ENCODE measurements at places on chromosomes 6 and 20.

DNA sequence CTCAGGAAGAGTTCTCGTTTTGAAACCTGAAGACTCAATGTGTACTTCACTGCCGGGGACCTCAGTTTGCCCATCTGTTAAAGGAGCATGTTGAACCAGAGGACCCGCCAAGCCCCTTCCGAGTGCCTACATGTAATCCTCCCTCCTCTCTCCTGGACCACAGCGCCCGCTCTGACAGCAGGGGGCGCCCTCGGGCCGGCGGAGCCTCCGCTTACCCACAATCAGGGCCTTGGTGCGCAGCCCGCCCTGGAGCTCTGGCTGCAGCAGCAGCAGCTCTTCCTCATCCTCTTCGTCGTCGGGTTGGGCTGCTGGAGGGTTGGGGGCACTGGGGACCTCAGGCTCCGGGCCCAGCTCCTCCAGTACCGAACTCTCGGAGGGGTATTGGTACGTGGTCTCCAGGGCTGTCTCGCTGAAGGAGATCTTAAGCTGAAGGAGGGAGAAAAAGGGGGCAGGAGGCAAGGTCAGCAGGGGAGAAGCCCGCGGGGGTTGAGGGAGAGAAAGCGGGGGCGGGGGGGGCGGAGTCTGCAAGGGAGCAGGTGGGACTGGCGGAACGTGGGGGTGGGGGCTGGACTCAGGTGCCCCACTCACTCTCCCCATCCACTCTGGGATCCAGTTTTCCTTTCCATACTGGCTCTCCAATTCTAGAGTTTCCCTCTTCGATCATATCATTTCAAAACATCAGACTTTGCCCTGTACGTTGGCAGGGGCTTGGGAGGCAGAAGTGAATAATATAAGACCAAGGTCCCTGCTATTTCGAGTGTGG is 6.3 kb upstream of the DHX16 start:
- peaks cover 71% of the 10 kb centered on the region for H3K36me3 ChIP-seq
- H3K4me3 ChIP-seq: peak overlapping the region; percentile 96
- peaks cover 32% of the 10 kb centered on the region for H3K4me1 ChIP-seq
- DNase-seq: peak; percentile 86

DNA sequence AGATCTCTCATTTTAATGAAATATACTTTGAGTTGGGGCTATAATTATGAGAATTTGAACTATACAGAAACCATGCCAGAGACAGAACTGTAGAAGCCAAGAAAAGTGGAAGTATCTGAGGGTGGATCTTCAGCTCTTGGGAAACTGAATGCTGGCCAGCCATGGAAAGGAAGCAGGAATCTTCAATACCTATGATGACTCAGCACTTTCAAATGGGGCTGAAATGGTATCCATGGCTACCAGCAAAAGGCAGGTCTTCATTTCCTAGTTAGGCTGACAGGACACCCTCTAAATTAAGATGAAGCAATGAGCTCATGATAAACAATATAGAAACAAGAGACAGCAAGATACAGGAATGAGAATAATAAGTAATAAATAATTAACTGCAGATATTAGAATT is 171.3 kb downstream of the COL21A1 start:
- no peak overlapping the region for H3K27ac ChIP-seq
- no peak overlapping the region for H3K4me3 ChIP-seq
- no peaks in the 10 kb centered on the region for H3K27me3 ChIP-seq
- no peaks in the 10 kb centered on the region for H3K36me3 ChIP-seq
- no peaks in the 10 kb centered on the region for H3K4me1 ChIP-seq
- no peak for DNase-seq

DNA sequence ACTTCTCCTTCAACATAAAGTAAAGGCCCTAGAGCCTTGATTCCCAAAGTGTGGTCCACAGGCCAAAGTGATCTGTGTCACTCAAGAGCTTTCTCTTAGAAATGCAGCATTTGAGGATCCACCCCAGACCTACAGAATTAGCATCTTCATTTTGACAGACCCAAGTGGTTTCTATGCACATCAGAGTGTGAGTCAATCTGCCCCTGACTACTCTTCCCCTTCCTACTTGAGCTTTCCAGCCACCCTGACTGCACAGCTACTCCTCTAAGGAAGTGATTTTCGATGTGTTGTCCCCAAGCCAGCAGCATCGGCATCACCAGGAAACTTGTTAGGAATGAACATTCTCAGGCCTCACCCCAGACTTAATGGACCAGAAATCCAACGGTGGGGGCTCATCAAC is 2.6 kb downstream of the MEP1A start:
- no peaks in the 10 kb centered on the region for H3K4me1 ChIP-seq
- H3K4me3 ChIP-seq: no peak overlapping the region
- no peak overlapping the region for H3K27ac ChIP-seq
- no peaks in the 10 kb centered on the region for H3K36me3 ChIP-seq
- no peak for DNase-seq

GRCh38 chr6:143517447-143517773 is 5.9 kb upstream of the FUCA2 start:
- no peak overlapping the region for H3K4me3 ChIP-seq
- H3K27ac ChIP-seq: no peak overlapping the region
- H3K27me3 ChIP-seq: peaks cover 6% of the 10 kb centered on the region
